ENCODE measurements at places on chromosomes 5 and 9. TPM values are rescaled to one million over a fixed set of nuclear protein-coding genes. Genes with fewer than 3 reads are reported as not detected.

- no peaks in the 10 kb centered on the region for H3K27me3 ChIP-seq
- H3K4me1 ChIP-seq = no peaks in the 10 kb centered on the region
- DNase-seq = no peak
- no peaks in the 10 kb centered on the region for H3K36me3 ChIP-seq
- H3K4me3 ChIP-seq = no peak overlapping the region
- no peak overlapping the region for H3K27ac ChIP-seq
Measured at GRCh38 chr9:101140764-101141163, 112.2 kb downstream of the PLPPR1 start.

Gene GRIN1
- not detected for total RNA-seq

DNA sequence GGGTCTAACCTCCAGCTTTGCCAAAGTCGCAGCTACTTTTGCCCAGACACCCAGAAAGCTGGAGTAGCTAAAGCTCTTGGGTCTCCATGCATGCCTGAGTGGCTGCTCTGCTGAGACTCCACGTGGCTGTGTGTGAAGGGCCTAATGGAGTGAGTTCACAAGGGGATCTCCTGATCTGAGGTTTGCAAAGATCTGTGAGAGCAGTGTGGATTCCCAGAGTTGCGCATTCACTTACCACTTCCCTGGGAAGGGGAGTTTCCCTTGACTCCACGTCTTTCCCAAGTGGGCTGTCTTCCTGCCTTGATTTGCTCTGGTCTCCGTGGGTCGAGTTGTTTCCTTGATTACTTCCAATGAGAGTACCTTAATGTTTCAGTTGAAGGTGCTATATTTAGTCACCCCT is 17.6 kb upstream of the CDKN2B start:
- H3K4me3 ChIP-seq = no peak overlapping the region
- H3K27ac ChIP-seq = no peak overlapping the region
- no peak for DNase-seq
- no peaks in the 10 kb centered on the region for H3K4me1 ChIP-seq
- peaks cover 7% of the 10 kb centered on the region for H3K27me3 ChIP-seq

- H3K36me3 ChIP-seq = no peaks in the 10 kb centered on the region
- DNase-seq = no peak
- H3K27ac ChIP-seq = peak overlapping the region; percentile 77
- peak overlapping the region; percentile 16 for H3K4me3 ChIP-seq
Measured at GRCh38 chr9:95494022-95494415, 22.8 kb downstream of the PTCH1 start.

- peaks cover 4% of the 10 kb centered on the region for H3K4me1 ChIP-seq
- H3K4me3 ChIP-seq = no peak overlapping the region
- no peak for DNase-seq
Measured at GRCh38 chr5:921456-922435, 29.1 kb downstream of the TRIP13 start.

DNA sequence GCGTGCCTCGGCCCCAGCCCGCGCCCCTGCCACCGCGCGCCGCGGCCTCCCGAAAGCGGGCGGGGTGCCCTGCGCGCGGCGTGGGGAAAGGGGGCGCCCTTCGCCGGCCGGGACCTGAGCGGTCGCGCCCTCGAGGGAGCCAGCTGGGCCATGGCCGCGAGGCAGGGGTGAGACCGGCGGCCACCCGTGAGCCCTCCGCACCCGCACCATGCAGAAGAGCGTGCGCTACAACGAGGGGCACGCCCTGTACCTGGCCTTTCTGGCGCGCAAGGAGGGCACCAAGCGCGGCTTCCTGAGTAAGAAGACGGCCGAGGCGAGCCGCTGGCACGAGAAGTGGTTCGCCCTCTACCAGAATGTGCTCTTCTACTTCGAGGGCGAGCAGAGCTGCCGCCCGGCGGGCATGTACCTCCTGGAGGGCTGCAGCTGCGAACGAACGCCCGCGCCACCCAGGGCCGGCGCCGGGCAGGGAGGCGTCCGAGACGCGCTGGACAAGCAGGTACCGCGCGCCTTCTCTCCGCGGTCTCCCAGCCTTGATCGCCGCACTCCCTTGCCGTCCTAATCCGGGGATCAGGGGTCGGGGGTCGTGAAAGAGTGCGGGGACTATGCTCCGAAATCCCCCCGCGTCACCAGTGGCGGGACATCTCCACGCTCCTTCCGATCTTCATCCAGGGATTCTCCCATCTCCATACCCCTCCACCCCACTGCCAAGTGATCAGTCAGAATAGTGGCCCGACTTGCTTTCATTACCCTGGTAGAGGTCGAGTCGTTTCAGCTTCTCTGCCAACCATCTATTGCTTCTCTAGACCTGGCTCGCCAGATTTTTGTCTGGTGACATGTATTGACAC is 590 bp downstream of the RASGRF2 start:
- peak overlapping the region; percentile 46 for H3K4me3 ChIP-seq
- H3K27ac ChIP-seq = peak overlapping the region; percentile 31
- H3K4me1 ChIP-seq = peaks cover 16% of the 10 kb centered on the region
- no peaks in the 10 kb centered on the region for H3K36me3 ChIP-seq
- peaks cover 40% of the 10 kb centered on the region for H3K27me3 ChIP-seq
- DNase-seq = peak; percentile 48

GRCh38 chr5:91126888-91127287 is 256.2 kb downstream of the ARRDC3 start:
- no peaks in the 10 kb centered on the region for H3K4me1 ChIP-seq
- DNase-seq = no peak
- H3K4me3 ChIP-seq = no peak overlapping the region
- no peaks in the 10 kb centered on the region for H3K27me3 ChIP-seq

GRCh38 chr5:176373100-176373818 is 8.0 kb downstream of the ARL10 start:
- no peaks in the 10 kb centered on the region for H3K4me1 ChIP-seq
- H3K27ac ChIP-seq = no peak overlapping the region
- H3K36me3 ChIP-seq = peaks cover 14% of the 10 kb centered on the region
- no peak overlapping the region for H3K4me3 ChIP-seq

Gene RGP1
- 22.8 TPM for total RNA-seq
